ENCODE measurements at places on chromosomes 2 and 18.
A peak's percentile ranks its signal among the peaks of the same experiment; 100 is the strongest.

DNA sequence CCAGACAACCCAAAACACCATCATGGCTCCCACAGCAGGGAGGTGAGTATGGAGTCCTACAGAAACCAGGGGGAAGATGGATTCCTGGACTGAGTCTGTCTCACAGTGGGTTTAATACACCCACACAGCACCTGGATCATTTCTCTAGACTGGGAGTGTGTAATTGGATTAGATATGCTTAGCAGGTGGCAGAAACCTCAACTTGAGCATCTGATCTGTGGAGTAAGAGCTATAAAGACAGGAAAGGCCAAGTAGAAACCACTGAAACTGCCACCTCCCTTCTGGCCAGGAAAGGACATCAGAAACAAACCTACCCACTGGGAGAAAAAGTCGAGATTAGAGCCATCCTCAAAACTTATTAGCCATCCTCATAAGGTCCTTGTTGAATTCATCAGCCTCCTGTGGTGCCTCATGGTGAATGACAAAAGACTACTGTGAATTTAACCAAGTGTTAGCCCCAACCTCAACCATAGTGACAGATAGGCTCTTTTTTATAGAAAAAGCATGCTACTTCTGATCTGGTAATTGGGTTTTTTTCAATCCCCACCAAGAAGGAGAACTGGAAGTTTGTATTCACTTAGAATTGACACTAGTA is 28.1 kb upstream of the CHST9 start:
- no peak for DNase-seq

DNA sequence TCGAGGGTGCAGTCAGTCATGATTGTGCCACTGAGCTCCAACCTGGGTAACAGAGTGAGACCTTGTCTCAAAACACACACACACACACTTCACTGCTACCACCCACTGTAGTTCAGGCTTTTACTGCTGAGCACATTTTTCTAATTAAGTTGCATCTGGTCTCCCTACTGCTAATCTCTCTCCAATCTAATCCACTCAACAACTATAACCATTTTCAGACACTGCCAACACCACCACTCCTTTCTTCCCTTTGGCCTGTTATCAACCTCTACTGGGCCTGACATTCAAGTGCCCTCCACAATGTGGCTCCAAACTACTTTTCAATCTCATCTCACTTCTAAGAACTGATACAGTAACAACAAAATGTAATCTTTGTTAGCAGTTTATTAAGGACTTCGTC is 44.8 kb downstream of the RMP24 start:
- DNase-seq = no peak

DNA sequence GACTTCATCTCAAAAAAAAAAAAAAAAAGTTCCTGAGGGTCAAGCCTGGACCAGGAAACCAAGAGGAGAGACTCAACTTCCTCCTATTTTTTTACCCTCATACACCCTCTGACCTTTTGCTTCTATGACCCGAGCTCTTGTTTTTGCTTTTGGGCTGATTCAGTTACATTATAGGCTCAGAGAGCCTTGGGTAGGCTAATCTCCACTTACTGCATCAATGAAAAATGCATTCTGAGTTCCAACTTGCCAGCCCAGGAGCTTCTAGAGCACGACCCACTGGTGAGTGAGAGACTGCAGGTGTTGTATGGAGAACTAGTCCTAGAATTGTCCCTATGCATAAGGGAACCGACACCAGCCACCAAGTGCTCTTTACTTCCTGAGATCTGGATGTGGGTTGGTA is 91.1 kb downstream of the CABLES1 start:
- DNase-seq = no peak

DNA sequence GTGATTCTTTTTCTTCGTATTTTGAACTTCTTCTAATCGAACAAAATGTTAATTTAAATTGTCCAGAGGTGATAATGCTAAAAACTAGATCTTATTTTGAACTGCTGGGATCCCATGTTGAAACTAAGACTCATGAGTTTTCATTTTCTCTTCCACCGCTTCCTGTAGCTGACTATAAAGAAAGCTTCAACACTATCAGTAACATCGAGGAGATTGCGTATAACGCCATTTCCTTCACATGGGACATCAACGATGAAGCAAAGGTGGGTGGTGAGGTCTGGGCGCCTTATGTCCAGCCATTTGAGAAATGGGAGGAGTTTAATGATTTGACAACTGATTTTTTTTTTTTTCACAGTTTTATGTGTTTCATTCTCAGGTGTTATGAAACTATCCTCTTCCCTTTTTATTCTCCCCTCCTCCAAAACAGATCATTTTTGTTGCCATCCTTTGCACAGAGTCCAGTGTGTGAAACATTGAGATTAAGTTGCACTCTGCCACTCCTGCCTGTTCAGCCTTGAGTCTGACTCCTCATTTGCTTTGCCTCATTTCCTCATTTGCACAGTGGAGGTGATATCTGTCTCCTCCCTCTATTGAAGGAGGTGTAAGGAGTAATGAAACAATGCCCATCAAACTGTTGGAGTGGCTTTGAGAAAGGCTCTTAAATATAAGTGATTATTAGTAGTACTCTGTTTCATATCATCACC is 13.8 kb downstream of the GRHL1 start:
- DNase-seq = no peak

DNA sequence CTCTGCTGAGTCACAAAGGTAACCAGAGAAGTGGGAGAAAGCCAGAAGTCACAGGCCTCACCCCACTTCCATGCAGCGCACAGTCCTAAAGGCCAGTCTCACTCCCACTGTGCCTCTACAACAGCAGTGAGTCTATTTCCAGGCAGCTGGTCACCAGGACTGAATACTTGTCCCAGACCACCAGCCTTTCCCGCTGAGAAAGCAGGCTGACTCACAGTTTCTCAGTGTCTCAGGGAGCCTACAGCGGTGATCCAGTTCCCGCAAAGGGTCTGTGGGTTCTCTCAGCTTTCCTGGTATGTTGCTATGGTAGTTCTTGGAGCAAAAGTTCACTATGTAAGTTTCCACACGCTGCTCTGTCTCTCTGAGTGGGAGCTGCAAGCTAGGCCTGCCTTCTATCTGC is 622.5 kb downstream of the RNF144A start:
- no peak for DNase-seq

GRCh38 chr2:240024766-240025165 is 376 bp downstream of the NDUFA10 start:
- no peak for DNase-seq

DNA sequence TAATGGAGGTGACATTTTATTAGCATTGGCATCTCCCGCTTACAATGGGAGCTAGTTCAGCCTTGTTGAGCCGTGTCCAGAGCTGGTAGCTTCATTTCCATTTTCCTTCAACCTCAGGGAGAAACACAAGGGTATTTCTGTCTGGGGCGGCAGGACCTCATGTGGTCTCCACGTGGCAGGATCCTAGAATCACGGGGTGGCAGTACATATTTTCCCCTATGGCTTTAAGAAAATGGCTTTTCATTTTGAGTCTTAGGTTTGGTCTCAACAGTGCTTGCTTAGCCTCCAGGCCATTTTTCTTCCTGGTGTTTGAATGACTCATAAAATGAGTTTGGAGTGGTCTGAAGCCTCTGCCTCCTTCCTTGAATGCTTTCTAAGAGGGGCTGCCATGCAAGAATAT is 20.3 kb downstream of the CABLES1 start:
- no peak for DNase-seq

DNA sequence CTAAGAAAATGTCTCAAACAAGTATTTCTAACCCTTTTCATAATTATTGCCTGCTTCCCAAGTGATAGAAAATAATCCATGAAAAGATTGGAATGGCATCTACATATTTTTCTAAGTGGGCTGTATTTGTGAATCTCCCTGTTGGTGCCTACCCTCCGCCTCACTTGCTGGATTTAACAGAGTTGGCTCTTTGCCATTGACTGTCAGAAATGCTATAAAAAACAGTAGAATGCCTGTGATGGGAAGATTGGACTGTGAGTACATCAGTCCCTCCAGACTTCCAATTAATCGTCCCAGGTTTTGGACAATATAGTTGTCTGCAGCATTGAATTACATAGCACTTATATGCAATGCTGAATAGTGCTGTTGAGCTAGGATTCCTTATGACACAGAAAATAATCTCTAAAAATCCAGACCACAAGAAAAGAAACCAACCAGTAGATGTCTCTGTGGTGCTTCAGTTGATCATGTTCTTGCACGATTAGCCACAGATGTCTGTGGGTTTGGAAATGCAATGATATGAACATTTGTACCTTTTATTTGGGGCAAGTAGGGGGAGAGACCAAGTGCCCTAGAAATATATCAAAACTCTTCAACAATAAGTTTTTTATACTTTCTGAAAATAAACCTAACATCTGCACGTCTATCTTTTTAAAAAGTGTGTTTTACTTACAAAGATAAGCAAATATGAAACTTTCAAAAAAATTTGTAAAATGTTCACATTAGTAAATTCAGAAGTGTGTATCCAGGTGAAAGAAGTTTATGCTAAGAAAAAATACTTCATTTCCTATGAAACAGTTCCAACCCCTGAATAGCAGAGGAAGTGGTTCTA is 88.5 kb downstream of the DYNAP start:
- DNase-seq = no peak

GRCh38 chr2:215743066-215743465 is 270.3 kb downstream of the MREG start:
- no peak for DNase-seq

DNA sequence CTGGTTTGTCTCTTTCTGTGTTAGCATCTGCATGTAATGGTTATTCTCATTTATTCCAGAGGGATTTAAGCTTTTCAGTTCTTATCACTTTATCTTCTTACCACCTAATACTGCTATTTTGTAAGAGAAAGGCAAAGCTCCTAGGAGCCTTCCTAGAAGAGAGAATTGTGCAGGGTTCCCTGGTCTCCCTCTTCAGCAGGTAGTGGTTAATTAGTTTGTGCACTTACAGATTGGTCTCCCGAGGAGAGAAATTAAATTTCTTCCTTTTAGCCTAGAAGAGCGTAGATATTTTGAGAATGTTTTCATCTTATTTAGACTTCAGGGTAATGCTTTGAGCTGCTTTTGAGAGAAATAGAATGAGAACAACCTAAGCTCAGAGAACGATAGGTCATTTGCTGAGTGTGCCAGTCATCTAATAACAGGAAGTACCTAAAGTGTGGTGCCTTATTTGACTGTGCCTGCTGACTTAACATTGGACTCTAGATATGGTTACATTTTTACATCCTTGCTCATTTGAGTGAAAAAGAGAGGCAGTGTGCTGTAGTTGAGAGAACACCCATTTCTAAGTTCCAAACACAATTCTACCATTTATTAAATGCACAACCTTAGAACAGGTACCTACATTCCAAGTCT is 651.4 kb downstream of the STK39 start:
- DNase-seq = no peak

DNA sequence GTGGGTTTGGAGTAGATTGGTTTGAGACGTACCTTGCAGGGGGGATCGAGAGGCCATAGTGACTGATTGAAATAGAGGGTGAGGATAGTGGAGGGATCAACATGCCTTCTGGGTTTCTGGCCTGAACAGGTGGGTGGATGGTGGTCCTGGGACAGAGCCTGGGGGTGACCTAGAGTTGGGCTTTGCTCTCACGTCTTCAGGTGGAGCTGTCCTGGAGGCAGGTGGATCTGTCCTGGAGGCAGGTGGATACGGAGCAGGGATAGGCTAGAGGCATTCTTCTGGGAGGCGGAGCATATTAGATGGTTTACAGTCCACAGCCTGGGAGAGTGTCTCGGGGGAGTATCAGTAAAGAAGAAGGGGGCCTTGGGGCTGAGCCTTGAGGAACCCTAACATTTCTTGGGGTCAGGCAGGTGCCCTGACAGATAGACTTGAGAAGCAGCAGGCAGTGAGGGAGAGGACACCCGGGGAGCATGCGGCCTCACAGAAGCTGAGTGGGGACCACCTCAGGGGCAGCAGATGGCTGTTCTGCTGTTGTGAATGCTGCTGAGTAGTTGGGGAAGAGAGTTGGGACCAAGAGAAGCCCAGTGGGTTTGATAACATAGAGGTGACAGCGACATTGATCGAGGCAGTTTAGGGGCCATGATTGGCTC is 1.6 kb downstream of the CAPN10 start:
- peak; percentile 52 for DNase-seq

GRCh38 chr2:37013315-37013641 is 46.9 kb upstream of the STRN start:
- no peak for DNase-seq

GRCh38 chr2:239751679-239752355 is 273.3 kb downstream of the NDUFA10 start:
- peak; percentile 86 for DNase-seq

GRCh38 chr2:96869281-96869821 is 529 bp downstream of the SEMA4C start:
- peak; percentile 95 for DNase-seq

DNA sequence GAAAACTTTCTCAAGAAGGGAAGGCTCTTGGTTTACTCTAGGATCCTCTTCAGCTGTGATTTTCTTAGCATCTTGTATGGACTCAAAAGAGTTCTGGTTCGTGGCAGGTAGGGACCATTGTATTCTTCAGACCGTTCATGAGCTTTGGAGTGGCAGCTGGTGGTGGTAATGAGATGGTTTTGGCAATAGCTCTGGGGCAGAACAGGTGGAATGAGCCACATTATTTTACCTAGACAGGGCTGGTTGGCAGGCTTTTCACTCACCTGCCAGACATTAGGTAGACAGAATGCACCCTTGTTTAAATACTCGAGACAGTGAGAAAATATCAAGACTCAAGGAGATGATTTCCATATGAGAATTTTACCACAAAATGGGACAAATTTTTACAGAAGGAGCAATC is 26.2 kb upstream of the MGAT5 start:
- DNase-seq = no peak

DNA sequence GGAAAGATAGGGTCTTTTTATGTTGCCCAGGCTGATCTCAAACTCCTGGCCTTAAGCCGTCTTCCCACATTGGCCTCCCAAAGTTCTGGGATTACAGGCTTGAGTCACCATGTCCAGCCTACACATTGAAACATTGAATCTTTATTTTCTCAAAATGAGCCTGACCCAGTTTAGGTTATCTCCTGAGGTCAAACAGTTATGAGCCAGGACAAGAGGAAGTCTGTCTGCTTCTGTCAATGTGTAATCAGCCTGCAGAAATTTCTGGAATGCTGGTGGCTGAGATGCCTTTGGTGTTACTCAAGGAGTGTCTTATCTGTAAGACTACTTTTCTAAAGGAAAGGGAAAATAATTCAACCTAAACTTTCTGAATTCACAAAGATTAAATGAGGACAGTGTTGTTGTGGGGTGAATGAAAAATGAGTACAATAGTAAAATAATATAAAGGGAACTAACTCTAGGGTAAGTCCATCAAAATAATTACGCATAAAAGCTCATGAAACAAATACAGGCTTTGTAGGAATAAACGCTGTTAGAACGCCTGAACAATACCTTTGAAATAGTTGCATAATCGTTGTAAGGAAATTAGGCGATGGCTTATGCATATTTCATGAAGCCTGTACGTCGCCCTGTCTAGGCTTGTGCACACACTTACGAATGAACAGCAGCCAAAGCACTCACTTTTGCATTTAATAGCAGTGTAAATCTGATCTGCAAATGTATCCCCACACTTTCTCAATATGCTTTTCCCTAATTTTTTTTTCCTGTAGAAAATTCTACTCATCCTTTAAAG is 260.8 kb downstream of the RDH14 start:
- no peak for DNase-seq

- DNase-seq = no peak
Observed at GRCh38 chr2:183375821-183376220, 251.6 kb downstream of the NUP35 start.
